ENCODE measurements at places on chromosomes 1 and 21.

DNA sequence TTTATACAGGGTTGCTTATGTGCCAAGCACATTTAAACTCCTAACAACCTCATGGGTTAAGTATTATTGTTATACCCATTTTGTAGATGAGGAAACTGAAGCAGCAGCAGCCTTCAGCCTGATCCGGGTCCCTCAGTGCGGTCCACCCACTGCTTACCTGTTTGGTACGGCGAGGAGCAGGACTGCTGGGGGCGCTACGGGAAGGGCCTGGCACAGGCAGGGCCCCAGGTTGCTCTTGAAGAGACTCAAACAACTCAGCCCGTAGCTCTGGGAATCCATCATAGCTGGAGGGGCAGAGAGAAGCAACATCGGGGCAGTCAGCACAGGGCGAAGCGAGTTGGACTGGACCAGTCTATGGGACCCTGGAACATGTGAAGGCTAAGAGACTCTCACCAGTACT, 9.2 kb downstream of the DENND4B start:
- no peak for DNase-seq

- no peak for DNase-seq
Measured at GRCh38 chr1:216144661-216145450, 278.4 kb downstream of the USH2A start.

DNA sequence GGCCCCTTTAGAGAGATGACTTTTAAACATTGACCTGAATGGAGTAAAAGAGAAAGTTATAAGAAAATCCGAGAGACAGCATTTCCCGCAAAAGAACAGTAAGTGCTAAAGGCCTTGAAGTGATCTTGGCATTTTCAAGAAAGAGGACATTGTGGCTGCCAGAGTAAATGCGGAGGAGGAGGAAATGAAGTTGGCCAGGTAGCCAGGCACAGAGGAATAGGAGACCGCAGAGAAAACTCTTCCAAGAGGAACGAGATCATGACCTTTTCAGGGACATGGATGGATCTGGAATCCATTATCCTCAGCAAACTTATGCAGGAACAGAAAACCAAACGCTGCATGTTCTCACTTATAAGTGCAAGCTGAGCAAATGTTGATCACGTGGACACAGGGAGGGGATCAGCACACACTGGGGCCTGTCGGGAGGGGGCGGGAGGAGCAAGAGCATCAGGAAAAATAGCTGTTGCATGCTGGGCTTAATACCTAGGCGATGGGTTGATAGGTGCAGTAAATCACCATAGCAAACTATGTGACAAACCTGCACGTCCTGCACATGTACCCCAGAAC, 49.7 kb downstream of the EEIG2 start:
- no peak for DNase-seq

- DNase-seq, result no peak
Measured at GRCh38 chr1:64494659-64495058, 24.7 kb downstream of the CACHD1 start.

- no peak for DNase-seq
Measured at GRCh38 chr1:55775007-55775406, 559.8 kb upstream of the USP24 start.

DNA sequence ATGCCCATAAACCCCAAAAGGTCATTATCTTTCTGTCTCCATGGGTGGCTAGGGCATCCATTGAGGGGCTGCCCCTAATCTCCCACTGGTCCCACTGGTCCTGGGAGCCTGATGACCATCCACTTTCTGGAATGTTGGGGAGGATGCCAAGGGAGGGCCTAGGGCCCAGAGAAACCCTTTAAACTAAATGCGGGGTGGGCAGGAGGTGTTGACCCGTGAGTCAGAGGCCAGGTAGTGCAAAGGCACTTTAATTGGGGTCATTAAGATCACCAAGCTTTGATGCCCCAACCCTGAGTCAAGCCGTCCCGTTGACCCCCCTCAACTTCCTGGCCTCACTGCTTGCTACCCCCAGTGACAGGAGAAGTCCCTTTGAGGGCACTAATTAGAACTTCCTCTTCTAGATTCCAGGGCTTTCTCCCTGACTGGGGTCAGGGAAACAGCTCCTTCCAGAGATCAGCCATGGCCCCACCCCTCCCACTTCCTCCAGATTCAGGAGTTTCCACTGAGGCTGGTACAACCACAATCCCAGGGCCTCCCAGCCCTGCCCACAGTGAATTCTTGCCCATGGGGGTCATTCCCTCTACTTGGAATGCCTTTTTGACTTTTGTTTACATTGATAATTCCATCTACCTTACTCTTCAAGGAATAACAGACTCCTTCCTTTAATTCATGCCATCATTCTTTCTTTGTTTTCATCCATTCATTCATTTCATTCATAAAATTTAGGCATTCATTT, 15.5 kb upstream of the SERINC2 start:
- DNase-seq, result no peak
